NCI-H2029 (cell line): ENCODE measurements at places on chromosomes 7 and 10.

DNA sequence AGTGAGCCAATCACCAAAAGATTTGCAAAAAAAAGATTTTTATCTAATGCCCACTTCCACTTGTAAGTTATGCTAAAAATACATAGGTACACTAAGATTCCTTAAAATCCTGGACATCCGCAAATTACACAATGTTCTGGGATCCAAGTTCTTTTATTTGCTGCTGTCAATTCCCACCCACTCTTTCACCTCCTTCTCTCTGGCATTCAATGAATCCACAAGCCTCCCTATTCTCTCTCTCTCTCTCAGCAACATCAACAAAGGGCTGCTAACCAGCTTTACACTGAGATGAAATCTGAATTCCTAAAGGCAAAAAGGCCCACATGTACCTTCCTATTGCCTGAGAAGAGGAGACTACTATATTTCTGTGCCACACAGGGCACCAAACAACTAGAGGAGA is 99.9 kb downstream of the ARMH3 start:
- DNase-seq: no peak

- no peak for DNase-seq
Measured at GRCh38 chr10:49310901-49311554, 12.1 kb downstream of the C10orf71 start.

DNA sequence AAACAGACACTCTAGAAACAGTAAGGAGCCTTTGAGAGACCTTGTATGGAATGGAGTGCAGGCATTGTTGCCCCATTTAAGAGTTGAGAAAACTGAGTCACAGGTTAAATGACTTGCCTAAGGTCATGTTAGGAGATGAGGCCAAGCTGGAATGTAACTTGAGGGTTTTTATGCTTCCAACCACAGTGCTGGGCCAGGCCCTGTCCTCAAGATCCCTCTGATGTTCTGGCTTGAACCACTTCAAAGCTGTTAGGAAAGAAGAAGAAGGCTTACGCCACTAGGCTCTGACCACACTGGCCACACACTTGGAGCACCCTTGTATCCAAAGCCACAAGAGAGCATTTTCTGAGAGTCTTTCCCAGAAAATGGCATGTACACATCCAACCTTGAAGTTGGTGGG is 42.7 kb downstream of the PLAU start:
- no peak for DNase-seq

- DNase-seq: no peak
Measured at GRCh38 chr10:4801405-4801804, 24.6 kb upstream of the AKR1E2 start.

DNA sequence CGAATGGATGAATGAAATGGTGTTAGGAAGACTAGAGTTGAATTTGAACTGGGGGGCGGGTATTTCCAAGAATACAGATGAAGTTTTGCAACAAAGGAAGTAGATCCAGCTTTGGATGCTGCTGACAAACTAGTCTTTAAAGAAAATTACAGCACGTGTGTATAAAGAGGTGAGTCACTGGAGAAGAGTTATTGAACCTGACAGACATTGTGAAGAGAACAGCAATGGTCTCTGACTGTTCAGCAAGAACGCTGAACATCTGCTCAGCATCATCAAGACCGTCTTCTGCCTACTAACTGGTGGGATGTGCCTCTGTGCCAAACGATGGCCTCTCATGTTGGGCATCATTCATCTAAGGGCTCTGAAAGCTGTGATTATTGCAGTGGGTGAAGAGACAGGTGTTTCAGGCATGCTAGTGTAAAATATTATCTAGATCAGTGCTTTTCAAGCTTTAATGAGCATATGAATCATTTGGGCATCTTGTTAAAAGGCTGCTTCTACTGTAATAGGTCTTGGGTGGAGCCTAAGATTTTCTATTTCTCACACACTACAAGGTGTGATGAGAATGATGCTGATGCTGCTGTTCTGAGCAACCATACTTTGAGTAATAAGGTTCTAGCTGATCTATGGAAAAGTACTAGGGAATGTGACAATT is 291.3 kb downstream of the PTEN start:
- no peak for DNase-seq

GRCh38 chr10:90222372-90222771 is 521.0 kb downstream of the KIF20B start:
- DNase-seq: no peak

- no peak for DNase-seq
Measured at GRCh38 chr7:108045154-108045553, 42.2 kb upstream of the LAMB1 start.

DNA sequence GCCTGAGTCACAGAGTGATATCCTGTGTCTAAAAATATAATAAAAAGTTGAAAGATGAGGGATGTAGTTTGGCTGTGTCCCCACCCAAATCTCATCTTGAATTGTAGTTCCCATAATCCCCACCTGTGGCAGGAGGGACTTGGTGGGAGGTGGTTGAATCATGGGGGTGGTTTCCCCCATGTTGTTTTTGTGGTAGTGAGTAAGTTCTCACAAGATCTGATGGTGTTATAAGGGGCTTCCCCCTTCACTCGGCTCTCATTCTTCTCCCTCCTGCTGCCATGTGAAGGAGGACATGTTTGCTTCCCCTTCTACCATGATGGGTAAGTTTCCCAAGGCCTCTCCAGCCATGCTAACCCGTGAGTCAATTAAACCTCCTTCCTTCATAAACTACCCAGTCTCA is 25.1 kb upstream of the UBE3C start:
- DNase-seq: no peak

- no peak for DNase-seq
Measured at GRCh38 chr10:49038711-49039110, 76.6 kb downstream of the VSTM4 start.

DNA sequence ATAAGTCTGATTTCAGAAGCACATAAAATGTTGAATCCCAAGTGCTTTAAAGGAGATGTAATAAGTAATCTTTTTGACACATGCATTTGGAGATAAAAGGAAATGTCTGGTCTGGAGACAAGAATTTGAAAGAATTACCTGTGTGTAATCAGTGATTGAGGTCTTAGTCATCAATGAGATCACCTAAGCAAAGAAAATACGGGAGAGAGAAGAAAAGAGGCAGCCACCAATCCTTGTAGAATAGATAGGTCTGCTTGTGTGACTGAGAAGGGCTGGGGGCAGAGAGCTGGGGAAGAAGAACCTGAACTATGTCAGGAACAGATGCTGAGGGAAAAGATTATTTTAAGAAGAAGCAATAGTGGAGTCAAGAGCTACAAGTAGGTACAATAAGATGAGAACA is 49.3 kb upstream of the ITPRID1 start:
- no peak for DNase-seq

GRCh38 chr10:71623098-71623985 is 96.2 kb downstream of the C10orf105 start:
- no peak for DNase-seq

DNA sequence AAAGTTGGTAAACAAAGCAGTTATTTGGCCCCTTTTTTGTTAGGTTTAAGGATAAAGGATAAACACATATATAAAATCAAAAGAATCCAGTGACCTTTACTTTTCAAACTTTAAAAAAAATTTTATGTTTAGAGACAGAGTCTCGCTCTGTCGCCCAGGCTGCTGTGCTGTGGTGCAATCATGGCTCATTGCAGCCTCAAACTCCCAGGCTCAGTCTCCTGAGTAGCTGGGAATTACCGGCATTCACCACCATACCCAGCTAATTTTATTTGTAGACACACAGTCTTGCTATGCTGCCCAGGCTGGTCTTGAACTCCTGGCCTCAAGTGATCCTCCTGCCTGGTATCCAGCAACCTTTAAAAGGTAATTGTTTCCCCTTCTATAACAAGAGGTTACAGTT is 31.3 kb downstream of the GNA12 start:
- no peak for DNase-seq

- no peak for DNase-seq
Measured at GRCh38 chr7:140314573-140315480, 83.5 kb downstream of the SLC37A3 start.

GRCh38 chr10:132560241-132560731 is 22.7 kb downstream of the INPP5A start:
- DNase-seq: no peak

DNA sequence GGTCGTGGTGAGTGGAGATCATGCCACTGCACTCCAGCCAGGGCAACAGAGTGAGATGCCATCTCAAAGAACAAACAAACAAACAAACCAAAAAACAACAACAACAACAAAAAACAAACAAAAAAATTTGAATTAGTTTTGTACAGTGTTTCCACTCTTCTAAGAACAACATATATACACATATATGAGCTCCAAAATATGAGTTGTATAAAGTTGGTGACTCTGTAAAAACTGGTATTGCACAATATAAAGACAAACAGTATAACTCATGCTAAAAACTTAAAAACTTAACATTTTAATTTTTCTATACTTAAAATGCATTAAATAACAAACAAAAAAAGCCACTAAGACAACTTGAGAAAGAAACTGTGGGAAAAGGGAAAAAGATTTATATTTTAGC is 46.0 kb downstream of the AKR1B15 start:
- no peak for DNase-seq

GRCh38 chr10:69353977-69354635 is 62.6 kb downstream of the TACR2 start:
- no peak for DNase-seq

DNA sequence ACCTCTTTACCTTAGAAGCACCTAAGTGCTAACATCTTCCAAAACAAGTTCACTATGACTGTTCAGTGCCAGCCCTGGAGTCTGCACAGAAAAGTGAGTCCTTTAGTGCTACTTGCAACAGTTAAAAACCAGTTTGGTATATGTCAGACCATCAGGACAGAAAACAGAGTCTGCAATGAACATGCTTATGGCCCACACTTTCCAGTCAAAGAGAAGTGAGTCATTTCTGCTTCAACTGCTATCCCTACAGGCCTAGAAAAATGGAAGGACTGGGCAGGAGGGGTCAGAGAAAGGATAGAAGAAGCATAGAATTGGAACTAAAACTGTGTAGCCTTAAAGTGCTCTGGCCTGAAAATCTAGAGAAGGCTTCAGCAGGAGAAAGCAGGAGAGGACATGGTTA is 108.0 kb downstream of the PDE1C start:
- no peak for DNase-seq
